SK-MEL-5 (cell line): ENCODE measurements at places on chromosomes 11 and 22.

DNA sequence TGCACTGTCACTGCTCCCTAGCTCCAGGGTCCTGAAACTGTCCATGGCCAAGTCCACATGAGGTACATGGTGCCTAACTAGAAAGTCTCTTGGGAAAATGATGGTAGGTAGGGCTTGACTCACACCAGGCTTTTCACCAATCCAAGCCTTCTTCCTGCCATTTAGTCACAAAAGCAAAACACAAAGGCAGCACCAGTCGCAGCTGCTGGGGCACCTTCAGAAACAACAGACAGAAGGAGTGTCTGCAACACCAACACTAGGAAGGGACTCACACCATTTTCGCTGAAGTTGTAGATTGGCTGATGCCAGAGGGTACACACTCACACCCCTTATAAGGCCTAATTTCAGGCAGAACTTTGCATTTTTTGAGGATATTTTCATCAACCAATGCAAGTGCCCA, 55.7 kb downstream of the SYTL2 start:
- DNase-seq: no peak

GRCh38 chr22:44726439-44726838, 24.4 kb downstream of the PRR5 start:
- no peak for DNase-seq

DNA sequence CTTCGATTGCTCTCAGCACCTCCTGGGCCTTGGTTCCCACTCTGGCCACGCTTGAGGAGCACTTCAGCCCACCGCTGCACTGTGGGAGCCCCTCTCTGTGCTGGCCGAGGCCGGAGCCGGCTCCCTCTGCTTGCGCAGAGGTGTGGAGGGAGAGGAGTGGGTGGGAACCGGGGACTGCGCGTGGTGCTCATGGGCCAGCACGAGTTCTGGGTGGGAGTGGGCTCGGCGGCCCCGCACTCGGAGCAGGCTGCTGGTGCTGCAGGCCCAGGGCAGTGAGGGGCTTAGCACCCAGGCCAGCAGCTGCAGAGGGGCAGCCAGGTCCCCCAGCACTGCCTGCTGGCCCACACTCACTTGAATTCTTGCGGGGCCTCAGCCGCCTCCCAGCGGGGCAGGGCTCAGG, 12.2 kb downstream of the OR4B1 start:
- DNase-seq: no peak

DNA sequence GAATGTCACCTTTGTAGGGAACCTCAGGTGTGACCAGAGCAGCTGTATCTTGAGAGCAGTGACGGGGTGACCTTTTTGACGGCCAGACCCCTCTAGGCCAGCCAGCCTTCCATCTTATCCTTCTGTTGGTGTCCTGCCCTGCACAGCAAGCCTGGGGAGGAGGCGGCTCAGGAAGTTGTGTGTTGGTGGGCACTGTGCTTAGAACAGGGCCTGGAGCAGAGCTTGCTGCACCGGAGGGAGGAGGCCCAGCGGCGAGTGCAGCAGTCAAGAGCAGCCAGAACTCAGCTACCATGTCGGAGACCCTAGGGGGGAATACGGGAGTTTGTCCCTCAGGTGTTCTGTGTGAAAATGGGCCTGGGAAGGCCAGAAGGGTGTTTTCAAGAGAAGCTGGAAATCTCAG, 129.4 kb downstream of the OSBP2 start:
- no peak for DNase-seq

- no peak for DNase-seq
These were observed 224.3 kb downstream of the DSCAML1 start for GRCh38 chr11:117572671-117573070.

DNA sequence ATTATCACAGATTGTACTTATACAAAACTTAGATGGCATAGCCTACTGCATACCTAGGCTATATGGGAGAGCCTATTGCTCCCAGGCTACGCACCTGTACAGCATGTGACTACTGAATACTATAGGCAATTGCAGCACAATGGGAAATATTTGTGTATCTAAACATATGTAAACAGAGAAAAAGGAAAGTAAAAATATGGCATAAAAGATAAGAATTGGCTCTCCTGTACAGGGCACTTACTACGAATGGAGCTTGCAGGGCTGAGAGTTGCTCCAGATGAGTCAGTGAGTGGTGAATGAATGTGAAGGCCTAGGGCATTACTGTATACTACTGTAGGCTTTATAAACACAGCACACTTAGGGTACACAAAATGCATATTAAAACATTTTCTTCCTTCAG, 13.2 kb downstream of the APOL6 start:
- no peak for DNase-seq
